HT1080 (cell line): ENCODE measurements at places on chromosomes 6 and 20. TPM values are rescaled to one million over a fixed set of nuclear protein-coding genes. Genes with fewer than 3 reads are reported as not detected.

The PTPRA gene
- 25.2 and 36.5 TPM in 2 replicates for total RNA-seq

The DACT2 gene
- not detected in 2 replicates for total RNA-seq

The SLC39A7 gene
- 94.6 and 121 TPM in 2 replicates for total RNA-seq

The DEFB110 gene
- total RNA-seq = not detected in 2 replicates

DNA sequence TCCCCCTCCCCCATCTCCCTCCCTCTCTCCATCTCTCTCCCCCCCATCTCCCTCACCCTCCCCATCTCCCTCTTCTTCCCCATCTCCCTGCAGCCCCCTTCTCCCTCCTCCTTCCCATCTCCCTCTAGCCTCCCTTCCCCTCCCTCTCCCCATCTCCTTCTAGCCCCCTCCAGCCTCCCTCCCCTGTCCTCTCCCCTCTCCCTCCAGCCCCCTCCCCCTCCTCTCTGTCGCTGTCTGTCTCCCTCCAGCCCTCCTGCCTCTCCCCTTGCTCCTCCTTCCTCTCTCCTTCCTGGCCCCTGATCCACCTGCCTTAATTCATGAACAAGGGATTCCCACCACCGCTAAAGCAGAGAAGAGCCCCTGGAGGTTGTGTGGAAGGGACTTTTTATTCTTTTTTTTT is 26.9 kb upstream of the CHMP4B start:
- DNase-seq = no peak

GRCh38 chr20:25047766-25048165 is 10.2 kb downstream of the ACSS1 start:
- no peak for DNase-seq

DNA sequence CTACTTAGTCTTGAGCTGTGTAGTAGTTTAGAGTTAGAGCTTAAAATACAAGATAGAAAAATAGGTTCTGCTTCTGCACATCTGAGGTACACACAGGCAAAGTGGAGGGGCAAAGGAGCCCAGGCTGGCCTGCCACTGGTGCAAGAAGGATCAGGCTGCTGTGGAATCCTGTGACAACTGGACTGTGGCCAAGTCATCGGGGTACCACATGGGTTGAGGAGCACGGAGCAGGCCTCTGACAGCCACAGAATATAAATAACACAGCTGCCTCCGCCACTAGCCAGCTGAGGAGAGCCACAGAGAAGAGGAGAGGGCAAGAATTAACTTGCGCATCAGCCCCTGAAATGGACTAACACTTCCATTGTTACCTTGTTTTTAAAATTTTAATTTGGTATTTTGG is 206.0 kb upstream of the MARCKS start:
- DNase-seq = no peak

- no peak for DNase-seq
Measured at GRCh38 chr6:96611342-96611991, 48.5 kb downstream of the FHL5 start.

- no peak for DNase-seq
Measured at GRCh38 chr6:5208057-5208456, 52.7 kb downstream of the LYRM4 start.
